HepG2 (cell line): ENCODE measurements at places on chromosomes 11 and 22.
A peak's percentile ranks its signal among the peaks of the same experiment; 100 is the strongest.

DNA sequence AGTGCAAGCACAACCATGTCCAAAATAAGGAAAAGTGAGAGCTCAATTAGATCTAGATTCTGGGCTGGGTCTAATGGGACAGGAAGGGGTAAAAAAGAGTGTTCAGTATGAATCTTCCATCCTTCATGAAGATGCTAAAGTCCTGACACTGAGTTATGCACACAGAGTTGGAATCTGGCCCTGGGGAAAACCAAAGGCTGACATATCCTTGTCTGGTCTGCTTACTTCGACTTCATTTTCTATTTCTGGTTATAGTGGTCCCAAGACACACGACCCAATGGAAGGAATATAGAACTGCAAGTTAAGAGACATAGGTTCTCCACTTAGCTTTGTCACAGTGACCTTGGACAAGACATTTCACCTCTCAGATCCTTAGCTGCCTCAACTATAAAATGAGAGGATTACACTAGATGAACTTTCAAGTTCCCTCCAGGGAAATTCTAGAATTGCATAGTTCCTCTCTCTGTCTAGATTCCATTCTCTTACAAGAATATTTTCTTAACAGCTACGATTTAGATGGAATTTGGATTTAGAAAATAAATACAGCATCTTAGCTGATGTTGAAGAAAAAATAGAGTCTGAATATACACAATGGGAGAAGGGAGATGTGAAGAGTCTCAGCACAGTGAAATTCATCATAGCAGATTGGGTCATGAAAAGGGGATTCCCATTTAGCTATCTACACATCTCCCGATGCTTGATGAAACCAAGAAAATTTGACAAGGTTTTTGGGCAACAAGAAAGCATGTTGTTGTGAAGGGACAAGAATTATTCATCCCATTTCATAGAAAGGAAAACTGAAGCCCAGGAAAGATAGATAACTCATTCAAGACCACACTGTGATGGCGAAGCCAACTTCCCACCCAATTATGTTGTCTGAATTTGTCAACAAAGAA lies 3.3 kb downstream of the BLID start:
- no peak overlapping the region for H3K27ac ChIP-seq
- H3K27me3 ChIP-seq, result no peaks in the 10 kb centered on the region
- no peak overlapping the region for H3K4me3 ChIP-seq
- no peaks in the 10 kb centered on the region for H3K36me3 ChIP-seq

DNA sequence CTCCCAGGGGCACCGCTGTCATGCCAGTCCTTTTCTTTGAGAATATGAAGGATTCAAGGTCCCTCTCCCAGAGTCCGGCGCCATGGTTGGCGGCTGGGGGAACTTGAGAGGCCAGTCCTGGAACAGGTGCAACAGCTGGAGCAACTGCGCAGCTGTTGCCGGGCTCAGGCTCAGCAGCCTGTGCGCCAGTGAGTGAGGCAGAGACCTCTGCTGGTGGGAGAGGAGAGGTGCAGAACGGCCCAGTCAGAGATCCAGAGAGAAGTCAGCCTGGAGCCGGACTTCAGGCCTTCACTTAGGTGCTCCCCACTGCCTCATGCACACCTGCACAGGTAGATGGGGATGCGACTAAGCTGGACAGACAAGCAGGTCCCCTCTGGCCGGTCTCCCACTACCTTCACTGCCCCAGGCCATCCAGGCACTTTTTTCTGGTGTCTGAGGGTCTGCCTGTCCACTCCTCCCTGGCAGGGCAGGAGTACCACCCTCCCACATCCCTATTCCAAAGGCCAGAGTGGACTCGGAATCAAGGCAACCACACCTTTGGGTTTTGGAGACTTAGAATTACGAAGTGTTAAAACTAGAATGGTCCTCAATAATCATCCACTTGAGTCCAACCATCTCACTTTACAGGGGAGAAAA lies 4.6 kb downstream of the CHRDL2 start:
- H3K27me3 ChIP-seq, result peaks cover 87% of the 10 kb centered on the region
- no peak overlapping the region for H3K4me3 ChIP-seq
- peak; percentile 58 for DNase-seq
- H3K36me3 ChIP-seq, result no peaks in the 10 kb centered on the region
- H3K4me1 ChIP-seq, result peaks cover 20% of the 10 kb centered on the region

- no peaks in the 10 kb centered on the region for H3K27me3 ChIP-seq
- no peak overlapping the region for H3K27ac ChIP-seq
- no peak for DNase-seq
- no peaks in the 10 kb centered on the region for H3K4me1 ChIP-seq
- peaks cover 27% of the 10 kb centered on the region for H3K36me3 ChIP-seq
Observed at GRCh38 chr22:40409613-40410113, 39.3 kb downstream of the SGSM3 start.

- peaks cover 18% of the 10 kb centered on the region for H3K4me1 ChIP-seq
- peaks cover 55% of the 10 kb centered on the region for H3K27me3 ChIP-seq
- H3K4me3 ChIP-seq, result no peak overlapping the region
- no peak overlapping the region for H3K27ac ChIP-seq
Observed at GRCh38 chr11:120122924-120123683, 14.8 kb downstream of the TRIM29 start.

DNA sequence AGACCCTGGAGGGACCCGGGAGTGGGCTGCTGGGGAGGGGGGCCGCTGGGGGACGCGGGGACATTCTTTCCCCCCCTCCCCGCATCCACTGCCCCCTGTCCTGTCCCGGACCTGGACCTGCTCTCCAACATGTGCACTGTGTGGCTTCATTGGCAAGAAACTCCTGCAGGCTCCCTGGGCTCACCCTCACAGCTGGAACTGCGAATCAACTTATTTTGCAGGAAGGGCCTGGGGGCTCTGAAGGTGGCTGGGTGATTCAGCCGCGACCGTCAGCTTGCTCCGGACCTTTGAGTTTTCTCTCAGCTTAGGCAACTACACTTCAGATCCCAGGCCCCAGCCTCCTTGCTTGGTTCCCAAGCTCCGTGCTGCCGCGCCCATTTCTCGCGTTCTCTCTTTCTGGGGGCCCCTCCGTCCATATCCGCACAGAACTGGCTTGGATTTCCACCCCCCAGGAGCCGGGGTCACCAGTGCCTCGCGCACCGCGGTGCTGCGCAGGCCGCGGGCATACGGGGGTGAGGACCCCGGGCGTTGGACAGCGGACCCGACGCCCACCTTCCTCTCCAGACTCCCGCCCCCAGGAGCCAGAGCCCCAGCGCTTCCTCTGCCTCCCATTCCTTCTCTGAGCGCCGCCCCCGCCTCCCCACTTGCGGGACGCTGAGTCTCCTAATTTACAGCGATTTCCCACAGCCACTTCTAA lies 471 bp upstream of the AHNAK start:
- peaks cover 71% of the 10 kb centered on the region for H3K4me1 ChIP-seq
- no peaks in the 10 kb centered on the region for H3K27me3 ChIP-seq
- no peak for DNase-seq
- no peaks in the 10 kb centered on the region for H3K36me3 ChIP-seq
- H3K4me3 ChIP-seq, result peak overlapping the region; percentile 79

- DNase-seq, result no peak
- no peaks in the 10 kb centered on the region for H3K27me3 ChIP-seq
- H3K4me1 ChIP-seq, result no peaks in the 10 kb centered on the region
- peaks cover 94% of the 10 kb centered on the region for H3K36me3 ChIP-seq
- H3K4me3 ChIP-seq, result no peak overlapping the region
- H3K27ac ChIP-seq, result no peak overlapping the region
Observed at GRCh38 chr22:36298118-36298517, 45.2 kb downstream of the APOL1 start.

- H3K4me3 ChIP-seq, result no peak overlapping the region
- no peak overlapping the region for H3K27ac ChIP-seq
- no peaks in the 10 kb centered on the region for H3K4me1 ChIP-seq
- H3K27me3 ChIP-seq, result no peaks in the 10 kb centered on the region; the same call in 1 of the 2 replicates
- no peaks in the 10 kb centered on the region for H3K36me3 ChIP-seq
Observed at GRCh38 chr11:79100093-79100910, 340.5 kb downstream of the TENM4 start.

- no peak for DNase-seq
- no peak overlapping the region for H3K27ac ChIP-seq
- H3K27me3 ChIP-seq, result peaks cover 1% of the 10 kb centered on the region; the same call in 1 of the 3 replicates
- no peaks in the 10 kb centered on the region for H3K36me3 ChIP-seq
Observed at GRCh38 chr11:19258641-19259230, 18.0 kb upstream of the E2F8 start.

- no peak overlapping the region for H3K27ac ChIP-seq
- no peak for DNase-seq
- H3K4me1 ChIP-seq, result no peaks in the 10 kb centered on the region
- peaks cover 85% of the 10 kb centered on the region for H3K36me3 ChIP-seq
- no peaks in the 10 kb centered on the region for H3K27me3 ChIP-seq
Observed at GRCh38 chr22:41892721-41893120, 22.2 kb downstream of the SHISA8 start.
